Epithelial cell of esophagus (primary cell): ENCODE measurements at places on chromosomes 4 and X.

- no peak for DNase-seq
Observed at GRCh38 chr4:16706251-16706650, 192.2 kb downstream of the LDB2 start.

DNA sequence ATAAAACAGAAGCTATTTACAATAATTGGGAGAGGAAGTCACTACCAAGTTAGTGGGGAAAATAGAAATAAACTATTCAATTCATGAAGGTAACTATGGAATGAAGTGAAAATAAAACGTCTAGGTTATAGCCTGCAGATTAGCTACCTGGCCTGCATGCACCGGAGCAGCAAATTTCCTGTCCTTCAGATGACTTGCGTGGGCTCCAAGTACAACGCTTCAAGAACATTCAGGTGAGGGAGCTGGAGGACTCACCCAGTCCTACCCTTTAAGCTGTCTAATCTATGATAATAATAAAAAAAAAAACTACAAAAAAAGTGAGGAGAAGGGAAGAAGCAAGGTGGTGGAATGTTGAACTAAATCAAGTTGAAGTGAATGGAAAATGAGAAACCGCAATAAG is 13.2 kb downstream of the C4orf54 start:
- DNase-seq: no peak

DNA sequence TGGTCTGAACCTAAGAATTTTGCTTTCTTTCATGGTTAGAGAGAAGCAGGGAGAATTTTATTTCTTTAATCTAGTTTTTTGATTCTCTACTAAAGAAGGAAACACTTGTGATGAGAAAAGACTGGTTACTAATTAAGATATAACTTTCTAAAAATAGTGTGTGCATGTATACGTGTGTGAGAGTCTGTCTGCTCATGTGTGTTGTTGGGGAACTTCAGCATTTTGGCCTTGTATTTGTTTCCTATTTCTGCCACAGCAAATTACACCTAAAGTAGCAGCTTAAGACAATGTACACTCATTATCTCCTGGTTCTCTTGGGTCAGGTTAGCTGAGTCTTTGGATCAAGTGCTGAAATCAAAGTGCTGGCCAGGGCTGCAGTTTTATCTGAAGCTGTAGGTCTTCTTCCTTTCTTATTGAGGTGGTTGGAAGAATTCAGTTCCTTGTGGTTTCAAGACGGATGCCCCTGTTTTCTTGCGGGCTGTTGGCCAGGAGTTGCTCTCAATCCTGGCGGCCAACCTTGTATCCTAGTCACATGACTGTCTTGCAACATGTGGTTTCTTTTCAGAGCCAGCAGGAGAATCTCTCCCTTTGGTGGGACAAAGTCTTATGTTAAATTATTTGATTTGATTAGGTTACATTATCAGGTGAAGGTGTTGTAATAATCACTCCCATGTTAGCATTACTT is 188.4 kb upstream of the CLNK start:
- no peak for DNase-seq

DNA sequence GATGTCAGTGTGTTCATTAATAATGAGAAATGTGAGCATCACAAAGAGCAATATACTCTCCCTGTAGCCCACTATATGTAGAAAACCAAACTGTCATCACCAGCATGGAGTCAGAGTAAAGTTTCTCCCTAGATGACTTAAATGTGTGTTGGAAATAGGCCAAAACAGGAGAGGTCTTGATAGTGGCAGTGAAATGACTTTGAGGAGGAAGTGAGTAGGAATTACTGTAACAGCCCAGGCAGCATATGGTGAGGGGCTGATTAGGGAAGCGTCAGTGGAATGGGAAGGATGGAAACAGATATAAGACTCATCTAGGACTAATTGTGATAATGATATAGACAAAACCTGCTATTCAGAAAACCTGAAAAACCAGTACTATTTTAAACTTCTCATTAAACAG is 83.9 kb downstream of the ATXN3L start:
- no peak for DNase-seq

DNA sequence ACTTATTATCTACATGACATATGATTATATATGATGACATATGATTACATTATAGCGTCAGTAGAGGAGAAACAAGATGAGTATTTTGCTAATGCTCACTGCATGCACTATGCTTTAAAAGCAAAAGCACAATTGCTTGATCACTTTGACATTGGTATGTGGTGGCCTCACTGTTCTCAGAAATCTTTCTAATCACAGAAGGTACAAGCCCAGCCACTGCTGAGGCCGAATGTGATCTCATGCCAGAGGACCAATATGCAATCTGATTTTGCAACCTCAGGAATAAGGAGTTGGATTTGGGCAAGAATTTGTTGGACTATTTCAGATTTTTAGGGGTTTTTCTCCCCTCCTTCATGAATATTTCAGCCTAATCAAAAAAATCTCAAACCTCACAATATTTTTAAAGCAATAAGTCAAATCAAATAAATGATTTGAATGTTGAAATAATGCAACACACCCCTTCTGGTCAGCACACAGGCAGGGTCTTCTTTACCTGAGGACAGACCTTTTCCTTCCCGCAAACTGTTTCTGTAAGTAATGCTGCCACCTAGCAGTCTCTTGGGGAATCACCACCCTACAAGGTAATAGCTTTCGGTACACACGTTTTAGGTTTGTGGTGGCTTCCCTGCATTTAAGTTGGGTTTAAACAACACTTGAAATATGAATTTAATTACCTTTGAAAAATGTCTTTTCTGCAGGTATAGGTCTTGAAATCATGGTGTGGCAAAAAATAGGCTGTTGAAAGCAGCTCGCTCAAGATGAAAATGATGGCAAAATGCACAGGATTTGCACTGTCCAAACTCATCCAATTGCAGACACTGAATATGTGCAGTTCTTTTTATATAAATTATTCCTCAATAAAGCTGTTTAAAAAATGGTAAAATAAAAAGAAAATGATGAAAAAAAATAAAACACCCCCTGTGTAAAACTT is 4.8 kb upstream of the CXCL13 start:
- DNase-seq: peak; percentile 62

DNA sequence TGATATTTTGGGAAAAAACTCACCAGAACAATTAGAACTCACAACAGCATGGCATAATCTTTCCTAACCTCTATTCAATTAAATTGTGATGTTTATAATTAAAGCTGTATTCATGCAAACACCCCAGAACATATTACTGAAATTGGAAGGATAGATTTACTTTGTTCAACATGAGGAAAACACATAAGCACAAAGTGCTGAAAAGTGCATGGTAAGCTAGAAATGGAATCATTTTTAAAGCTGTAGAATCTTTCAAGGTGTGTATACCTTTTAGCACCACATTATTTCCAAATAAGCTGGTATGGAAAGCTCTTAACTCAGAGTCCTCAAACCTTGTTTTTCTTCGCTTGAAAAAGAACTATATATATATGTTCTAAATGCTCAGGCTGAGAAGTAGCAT is 90.8 kb upstream of the NAP1L5 start:
- DNase-seq: no peak
